ENCODE measurements at places on chromosomes 13 and 19.

- DNase-seq = no peak
These were observed 9.8 kb downstream of the ATP4B start for GRCh38 chr13:113648216-113648610.

- DNase-seq = no peak
These were observed 18.8 kb downstream of the TMEM143 start for GRCh38 chr19:48344892-48345291.

GRCh38 chr13:73765651-73766384 lies 368.4 kb downstream of the KLF12 start:
- peak; percentile 78 for DNase-seq

DNA sequence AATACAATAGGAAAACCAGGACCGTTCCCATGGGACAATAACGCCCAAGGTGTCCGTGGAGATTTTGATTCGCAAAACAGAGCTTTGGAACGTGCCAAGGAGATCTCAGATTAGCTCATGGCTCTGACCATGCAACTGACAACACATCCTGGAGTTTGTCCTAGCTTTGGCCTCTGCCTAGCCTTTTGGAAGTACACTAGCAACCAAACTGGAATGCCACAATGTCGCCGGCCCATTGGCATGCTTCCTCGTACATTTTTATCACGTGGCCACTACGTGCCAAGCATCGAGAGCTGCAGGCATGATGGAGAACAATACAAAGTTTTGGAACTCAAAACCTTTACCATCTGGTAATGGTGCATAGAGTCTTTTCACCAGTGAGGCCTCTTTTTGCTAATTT lies 256.5 kb downstream of the DCLK1 start:
- no peak for DNase-seq

DNA sequence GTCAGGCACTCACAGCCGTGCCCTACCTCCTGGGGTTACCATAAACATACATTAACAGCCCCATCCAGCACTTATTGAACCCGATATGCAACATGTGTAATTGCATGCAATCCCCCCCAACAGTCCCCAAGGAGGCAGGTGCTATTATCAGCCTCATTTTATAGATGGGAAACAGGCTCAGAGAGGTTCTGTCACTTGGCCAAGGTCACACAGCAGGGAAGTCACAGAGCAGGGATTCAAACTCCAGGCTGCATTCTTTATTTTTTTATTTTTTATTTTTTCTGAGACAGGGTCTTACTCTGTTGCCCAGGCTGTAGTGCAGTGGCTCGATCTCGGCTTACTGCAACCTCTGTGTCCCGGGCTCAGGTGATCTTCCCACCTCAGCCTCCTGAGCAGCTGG lies 38.4 kb upstream of the TNFAIP8L1 start:
- DNase-seq = no peak

DNA sequence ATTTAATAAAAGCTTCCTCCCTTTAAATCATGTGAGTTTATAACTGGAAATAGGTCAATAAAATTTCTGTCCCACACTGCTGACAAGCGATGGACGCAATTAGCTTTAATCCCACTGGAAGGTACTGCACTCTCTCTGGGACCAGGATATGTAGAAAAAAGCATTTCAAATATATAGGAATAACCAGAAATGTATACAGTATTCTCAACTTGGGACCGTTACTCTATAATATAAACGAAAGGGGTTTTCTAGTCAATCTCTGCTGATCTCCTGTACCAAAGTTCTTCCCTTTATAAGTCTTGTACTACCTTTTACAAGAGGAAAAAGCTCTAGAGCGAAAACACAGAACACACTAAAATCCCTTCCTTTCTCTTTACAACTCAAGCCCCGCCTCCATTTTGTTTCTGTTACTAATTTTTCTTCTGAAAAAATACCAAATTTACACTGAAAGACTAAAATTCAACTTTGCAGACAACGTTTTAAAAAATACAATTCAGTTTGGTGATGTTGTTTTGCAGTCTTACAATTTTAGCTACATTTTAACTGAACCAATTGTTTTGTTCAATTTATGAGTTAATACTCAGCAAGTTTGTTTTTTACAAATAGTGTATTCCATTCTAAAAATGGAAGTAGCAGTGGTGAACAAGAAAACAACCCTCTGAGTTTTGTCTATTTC lies 1.7 kb upstream of the USPL1 start:
- DNase-seq = no peak

DNA sequence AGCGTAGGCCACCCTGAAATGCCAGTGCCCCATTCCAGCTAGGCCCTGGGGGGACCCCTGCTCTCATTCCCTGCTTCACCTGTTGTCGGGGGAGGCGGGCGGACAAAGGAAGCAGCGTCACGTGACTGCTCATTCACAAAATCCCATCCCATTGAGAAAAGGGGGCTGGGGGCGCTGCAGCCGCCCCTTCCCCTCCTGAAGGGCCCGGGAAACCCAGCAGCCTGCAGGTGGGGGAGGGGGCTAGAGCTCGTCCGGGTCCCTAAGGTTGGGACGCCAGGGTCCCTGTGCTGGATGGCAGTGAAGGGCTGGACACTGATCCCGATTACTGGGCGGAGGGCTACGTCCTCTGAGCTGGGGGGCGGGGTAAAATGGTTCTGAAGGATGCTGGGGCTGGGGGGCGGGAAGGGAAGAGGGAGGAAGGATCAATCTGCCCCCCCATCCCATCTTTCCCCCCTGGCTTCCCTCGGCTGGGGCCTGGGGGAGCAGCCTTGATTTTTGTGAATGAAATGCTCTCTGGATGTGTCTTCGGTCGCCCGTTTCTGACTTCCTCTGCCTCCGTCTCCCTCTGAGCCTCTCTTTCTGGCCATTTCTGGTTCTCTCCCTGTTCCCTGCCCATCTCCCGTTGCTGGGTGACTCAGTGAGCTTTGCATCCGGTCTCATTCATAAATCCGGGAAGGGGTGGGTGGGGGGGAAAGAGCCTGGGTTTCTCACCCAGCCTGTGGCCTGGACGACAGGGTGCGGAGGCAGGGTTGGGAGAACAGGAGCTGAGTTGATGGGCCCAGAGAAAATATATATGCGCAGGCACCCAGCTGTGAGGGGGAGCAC lies 816 bp downstream of the SPRED3 start:
- DNase-seq = no peak

DNA sequence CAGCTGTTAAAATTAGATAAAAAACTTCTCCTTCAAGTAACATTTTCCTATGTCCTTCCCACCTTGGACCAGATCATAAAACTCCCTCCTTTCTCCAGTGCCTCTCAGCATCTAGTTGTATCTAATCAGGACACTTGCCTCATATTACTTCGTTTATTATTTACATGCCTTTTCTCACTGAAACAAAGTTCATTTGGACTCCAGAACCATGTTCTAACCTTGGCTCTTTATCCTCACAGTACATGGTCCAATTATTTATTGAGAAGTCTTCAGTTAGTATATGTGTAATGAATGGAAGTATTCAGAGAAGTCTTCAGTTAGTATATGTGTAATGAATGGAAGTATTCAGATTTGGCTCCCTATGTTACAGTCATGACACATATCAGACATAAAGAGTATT lies 342.7 kb downstream of the OXGR1 start:
- DNase-seq = no peak

DNA sequence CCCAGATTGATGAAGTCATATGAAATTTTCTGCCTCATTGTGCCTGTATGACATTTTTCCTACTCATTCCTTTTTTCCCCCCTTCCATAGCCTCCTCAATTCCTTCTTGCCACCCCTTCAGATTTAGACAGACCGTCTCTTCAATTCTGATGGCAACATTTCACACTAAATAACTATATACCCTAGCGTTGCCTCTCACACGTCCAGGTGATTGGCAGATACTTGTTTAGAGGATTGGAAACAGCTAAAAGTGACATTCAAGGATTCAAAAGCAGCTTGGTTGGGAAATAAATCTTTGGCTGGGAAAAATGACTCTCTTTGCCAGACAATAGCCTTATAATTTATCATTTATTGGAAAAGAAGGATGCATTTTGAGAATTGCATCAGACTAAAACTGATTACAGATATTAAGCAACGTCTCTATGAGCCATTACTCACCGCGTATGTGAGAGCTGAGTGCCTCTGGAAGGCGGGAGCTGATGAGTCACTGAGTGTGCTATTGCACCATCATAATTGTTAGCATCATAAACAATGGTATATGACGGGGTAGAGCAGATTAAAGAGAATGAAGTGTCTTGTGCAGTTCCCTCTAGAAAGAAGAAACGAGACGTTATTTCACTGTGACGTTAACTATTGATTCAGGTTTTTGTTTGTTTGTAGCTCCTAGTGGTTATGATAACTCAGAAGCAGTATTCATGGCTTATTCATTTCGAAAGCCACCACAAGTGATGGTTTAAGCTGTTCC lies 61.1 kb upstream of the FAM216B start:
- no peak for DNase-seq

- no peak for DNase-seq
These were observed 2.5 kb upstream of the PLEKHF1 start for GRCh38 chr19:29662604-29663404.

- no peak for DNase-seq
These were observed 4.9 kb downstream of the TFDP1 start for GRCh38 chr13:113589251-113589960.

- DNase-seq = no peak
These were observed 24.3 kb downstream of the CCNA1 start for GRCh38 chr13:36456577-36456976.

DNA sequence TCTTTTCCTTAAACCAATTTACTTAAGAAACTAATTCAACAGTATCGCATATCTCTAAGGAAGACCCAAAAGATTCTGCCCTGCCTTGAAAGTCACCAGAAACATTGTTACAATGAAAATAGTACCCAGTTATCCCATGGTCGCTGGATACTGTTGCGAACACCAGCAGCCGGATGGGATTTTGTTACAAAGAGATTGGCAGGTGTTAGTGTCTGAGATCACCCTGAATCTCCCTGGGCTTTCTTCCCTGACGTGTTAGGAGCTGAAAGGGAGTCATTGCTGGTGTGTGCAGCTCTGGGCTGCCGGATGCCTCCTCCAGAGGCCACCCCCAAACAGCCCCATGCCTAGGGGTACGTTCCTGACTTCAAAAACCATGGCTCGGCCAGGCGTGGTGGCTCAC lies 38.2 kb downstream of the PTPRS start:
- no peak for DNase-seq

GRCh38 chr13:85657942-85658341 lies 141.3 kb downstream of the SLITRK6 start:
- no peak for DNase-seq

- DNase-seq = peak; percentile 69
These were observed 751 bp downstream of the GRAMD1A start for GRCh38 chr19:35000647-35001501.

- DNase-seq = no peak
These were observed 511.0 kb upstream of the HTR2A start for GRCh38 chr13:47407808-47408207.

DNA sequence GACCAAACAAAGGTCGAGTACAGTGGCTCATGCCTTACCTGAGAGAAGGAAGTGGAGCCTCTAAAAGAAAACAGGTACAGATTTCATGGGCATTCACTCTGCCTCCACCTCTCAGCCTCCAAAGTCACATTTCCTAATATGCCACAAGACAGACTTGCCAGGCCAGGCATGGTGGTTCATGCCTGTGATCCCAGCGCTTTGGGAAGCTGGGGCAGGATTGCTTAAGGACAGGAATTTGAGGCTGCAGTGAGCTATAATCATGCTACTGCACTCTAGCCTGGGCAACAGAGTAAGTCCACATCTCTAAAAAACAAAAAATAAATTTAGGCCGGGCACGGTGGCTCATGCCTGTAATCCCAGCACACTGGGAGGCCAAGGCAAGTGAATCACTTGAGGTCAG lies 10.9 kb upstream of the DNMT1 start:
- no peak for DNase-seq

Measured in effector CD4-positive, alpha-beta T cell (primary cell).